Skeletal muscle cell (primary cell): ENCODE measurements at places on chromosomes 16 and 17.
A peak's percentile ranks its signal among the peaks of the same experiment; 100 is the strongest.

- DNase-seq, result no peak
These were observed 648.1 kb downstream of the TOX3 start for GRCh38 chr16:51898872-51899271.

DNA sequence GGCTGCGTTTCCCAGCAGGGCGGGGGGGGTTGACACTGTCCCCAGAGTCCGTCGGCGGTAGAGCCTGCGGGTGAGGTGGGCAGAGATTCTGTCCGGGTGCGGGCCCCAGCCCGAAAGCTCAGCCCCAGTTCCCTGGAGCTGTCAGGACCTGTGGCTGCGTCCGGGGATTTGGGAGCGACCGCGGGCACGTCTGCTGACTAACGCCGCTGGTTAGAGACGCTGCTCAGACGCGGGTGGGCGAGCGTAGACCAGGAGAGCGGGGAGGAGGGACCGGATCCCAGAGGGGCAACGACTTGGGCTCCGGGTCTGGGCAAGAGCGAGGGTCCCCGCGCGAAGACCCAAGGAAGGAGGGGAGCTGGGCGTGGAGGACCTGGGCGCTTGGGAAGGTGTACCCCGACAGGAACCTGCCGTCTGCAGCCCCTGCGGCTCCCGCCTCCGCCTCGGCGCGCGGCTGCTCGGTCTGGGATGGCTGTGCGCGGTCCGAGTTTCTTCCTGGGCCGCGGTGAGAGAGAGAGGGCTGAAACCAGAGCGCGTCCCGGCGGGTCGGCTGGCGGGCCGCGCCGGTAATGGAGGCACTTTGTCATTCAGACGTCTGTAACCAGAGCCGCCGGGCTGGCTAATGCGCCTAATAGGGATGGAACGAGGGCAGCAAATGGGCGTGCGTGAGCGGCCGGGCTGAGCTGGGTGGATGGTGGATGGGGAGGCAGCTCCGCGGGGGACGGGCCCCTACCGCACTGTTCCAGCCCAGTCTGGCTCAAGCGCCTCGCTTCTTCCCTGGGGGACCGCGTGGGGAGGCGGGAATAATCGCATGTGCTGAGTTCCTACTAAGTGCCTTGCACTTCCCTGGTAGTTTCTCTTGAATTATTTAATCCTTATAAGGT is 2.3 kb downstream of the NGFR start:
- DNase-seq, result no peak

DNA sequence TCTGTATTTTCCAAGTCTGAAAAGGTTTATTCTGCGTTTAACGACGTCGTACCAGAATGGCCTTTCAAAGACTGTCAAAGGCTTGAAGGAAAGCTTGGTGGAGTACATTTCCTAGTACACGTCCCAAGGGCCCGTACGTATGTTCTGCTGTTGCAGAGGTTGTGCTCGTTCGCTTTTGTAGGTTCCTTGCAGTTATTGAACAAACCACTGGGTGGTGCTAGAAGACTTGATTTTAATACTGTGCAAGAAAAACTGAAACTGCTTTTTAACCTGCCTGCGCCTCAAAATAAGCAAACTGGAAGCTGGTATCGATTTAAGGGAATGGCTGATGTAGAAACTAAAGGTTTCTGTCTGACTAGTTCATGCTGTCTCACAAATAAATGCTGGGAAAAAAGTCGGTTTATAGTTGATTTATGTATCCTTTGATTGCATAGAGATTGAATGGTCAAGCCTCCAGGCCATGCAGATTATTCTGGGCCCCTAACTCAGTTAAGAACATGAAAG is 54.6 kb downstream of the USP10 start:
- peak; percentile 83 for DNase-seq

DNA sequence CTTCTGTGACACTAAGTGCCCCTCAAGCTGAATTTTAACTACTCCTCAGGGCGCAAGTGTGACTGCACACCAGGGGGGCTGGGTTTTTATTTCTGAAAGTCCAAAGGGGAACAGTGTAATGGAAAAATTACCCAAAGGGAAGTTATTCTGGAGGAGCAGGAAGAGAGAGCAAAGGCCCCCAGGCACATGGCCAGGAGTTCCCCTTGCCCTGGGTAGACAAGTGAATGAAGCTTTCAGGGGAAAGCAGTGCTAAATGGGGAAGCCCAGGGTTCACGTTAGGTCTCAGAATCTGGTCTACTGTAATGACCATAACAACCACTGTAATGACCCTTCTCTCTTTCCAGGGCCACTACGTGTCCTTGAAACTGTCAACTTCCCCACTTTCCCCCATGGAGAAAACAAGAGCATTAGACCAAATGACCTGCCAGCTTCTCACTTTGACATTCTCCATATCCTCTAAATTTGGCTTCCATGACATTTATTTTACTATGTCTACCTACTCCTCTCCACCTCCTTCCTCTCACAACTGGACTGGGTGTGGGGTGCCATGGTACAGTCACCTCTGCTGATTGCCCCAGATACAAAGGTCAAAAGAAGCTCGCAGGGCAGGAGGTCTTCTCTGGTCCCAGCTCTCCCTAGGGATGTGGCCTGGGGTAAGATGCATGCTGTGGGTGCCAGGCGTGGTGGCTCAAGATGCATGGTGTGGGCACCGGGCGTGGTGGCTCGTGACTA is 34.1 kb upstream of the MMP2 start:
- no peak for DNase-seq

DNA sequence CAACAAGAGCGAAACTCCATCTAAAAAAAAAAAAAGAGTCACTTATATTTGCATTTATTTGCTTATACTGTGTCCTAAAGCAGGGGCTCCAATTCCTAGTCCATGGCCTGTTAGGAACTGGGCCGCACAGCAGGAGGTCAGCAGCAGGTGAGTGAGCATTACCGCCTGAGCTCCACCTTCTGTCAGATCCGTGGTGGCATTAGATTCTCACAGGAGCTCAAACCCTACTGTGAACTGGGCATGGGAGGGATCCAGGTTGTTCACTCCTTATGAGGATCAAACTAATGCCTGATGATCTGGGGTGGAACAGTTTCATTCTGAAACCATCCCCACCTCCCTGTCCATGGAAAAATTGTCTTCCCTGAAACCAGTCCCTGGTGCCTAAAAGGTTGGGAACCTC is 24.9 kb downstream of the ITGB3 start:
- DNase-seq, result no peak

- DNase-seq, result no peak
These were observed 91.3 kb downstream of the SOCS1 start for GRCh38 chr16:11164482-11165270.

DNA sequence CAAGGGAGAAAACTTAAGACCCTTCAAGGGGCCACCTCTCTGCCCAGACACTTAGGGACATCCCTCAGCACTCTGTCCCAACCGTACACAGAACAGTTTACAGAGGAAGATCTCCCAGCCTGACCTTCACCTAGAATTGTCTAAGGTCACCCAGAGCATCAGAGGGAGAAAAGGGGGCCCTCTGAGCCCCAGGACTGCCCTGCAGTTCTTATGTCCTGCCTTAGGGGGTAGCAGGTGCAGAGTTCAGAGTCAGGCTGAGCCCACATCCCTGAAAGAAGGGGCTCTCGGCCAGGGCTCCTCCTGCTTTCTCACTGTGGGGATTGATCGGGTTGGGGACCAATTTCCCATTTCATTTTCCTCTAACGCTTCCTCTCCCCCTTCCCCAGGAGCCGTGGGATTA is 15.4 kb downstream of the CA4 start:
- no peak for DNase-seq

DNA sequence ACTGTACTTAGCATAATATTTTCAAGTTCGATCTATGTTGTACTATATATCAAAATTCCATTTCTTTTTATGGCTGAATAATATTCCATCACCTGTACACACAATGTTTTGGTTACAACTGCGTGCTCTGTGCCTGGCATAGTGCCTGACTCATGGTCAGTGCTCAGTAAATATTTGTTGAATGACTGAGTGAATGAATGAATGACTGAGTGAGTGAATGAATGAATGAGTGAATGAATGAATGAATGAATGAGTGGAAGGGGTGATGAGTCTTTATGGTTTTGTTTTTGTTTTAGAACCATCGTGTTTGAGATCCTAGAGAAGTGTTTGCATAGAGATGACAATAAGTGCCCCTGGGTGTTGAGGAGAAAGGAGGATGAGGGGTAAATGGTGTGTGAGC is 155.3 kb downstream of the MRM1 start:
- no peak for DNase-seq

- DNase-seq, result no peak
These were observed 192.4 kb upstream of the GSE1 start for GRCh38 chr16:85420501-85421337.

- DNase-seq, result peak; percentile 95
These were observed 36.6 kb downstream of the UBE2G1 start for GRCh38 chr17:4329838-4330237.

DNA sequence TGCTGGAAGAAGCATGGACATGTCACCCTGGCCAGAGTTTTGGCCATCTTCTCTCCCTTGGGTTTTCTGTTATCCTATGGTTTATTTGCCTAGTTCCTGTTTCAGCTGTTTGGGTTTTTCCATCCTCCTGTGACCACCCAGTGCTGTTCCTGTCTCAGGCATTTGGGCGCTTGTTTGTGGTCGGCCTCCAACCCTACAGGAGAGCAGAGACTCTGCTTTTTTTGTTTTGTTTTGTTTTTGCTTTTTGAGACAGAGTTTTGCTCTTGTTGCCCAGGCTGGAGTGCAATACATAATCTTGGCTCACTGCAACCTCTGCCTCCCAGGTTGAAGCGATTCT is 3.3 kb upstream of the ZC3H7A start:
- DNase-seq, result no peak

GRCh38 chr17:40480501-40481003 is 20.9 kb downstream of the TNS4 start:
- no peak for DNase-seq

DNA sequence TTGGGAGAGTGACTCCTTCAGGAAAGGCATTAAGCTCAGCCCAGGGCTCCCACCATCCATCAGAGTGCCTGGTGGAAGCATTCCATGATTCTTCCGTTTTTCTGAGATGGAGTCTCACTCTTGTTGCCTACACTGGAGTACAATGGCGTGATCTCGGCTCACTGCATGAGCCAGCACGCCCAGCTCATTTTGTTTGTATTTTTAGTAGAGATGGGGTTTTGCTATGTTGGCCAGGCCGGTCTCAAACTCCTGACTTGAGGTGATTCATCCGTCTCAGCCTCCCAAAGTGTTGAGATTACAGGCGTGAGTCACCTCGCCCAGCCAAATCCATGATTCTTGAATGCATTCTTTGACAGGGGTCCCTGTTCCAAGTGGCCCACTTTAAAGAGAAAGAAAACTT is 23.1 kb downstream of the MIS12 start:
- no peak for DNase-seq

GRCh38 chr17:55925440-55925839 is 174.6 kb downstream of the PCTP start:
- DNase-seq, result no peak

GRCh38 chr17:29592850-29593551 is at the start of gene ANKRD13B:
ANKRD13B (plus strand) TSS chr17:29593132; CDS start chr17:29593622, 490 bp downstream.
- DNase-seq, result no peak

- DNase-seq, result peak; percentile 73
These were observed 1.6 kb upstream of the GAST start for GRCh38 chr17:41710472-41711090.

- no peak for DNase-seq
These were observed 29.7 kb upstream of the WSB1 start for GRCh38 chr17:27264068-27264812.

DNA sequence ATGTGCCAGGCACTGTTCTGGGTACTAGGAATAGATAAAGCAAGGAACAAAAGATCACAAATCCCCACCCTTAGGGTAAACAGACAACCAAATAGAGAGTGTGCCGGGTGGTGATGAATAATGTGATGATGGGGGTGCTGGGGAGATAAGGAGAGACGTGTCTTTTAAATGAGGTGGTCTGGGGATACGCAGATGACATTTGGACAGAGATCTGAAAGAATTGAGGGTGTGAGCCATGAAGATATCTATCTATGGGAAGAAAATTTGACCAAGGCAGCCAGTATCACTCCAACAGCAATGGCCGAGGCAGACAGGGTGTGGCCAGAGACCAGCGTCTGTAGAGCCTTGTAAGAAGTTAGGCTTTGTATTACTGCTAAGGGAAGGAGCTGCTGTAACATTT is 165.3 kb downstream of the MRTFB start:
- DNase-seq, result no peak

- peak; percentile 17 for DNase-seq
These were observed 27.8 kb downstream of the ZC3H18 start for GRCh38 chr16:88597856-88598491.

DNA sequence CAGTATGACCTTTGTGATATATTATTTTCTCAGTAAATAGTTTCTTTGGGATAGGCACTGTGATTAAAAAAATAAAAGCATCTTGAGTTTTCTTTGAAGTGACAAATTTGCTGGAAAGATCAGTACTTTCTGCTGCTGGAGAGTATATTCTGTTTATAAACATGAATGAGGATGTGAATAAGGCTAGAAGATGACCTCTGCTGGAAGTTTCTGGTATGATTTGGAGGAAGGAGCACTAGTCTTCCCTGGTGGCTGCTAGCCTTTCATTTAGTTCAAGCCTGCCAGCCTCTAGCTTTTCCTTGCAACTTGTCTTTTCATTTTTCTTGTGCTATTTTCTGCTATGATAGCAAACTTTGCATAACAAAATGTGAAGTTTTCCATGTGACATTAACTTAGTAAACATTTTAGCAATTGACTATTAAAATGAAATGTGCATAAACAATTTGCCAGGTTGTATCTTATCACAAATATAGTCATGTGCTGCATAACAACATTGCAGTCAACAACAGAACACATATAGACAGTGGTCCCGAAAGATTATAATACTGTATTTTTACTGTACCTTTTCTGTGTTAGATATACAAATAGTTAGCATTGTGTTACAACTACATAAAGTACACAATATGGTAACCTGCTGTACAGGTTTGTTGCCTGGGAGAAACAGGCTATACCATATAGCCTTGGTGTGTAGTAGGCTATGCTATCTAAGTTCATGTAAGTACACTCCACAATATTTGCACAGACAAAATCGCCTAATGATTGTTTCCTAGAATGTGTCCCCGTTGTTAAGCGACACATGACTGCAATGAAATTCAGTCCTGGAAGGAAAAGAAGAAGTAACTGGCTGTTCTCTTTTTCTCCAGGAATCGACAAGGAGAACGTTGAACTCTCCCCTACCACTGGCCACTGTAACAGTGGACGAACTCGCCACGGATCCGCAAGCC is 18.1 kb upstream of the RAB11FIP4 start:
- DNase-seq, result peak; percentile 13

GRCh38 chr16:14415291-14415690 is 214.8 kb downstream of the PARN start:
- no peak for DNase-seq

GRCh38 chr17:68200689-68201417 is 47.0 kb upstream of the AMZ2 start:
- DNase-seq, result peak; percentile 8

GRCh38 chr16:15993946-15994665 is 44.7 kb downstream of the ABCC1 start:
- DNase-seq, result no peak
